Mesothelial cell of epicardium (in vitro differentiated cells): ENCODE measurements at places on chromosomes 7 and 10. TPM values are rescaled to one million over a fixed set of nuclear protein-coding genes. Genes with fewer than 3 reads are reported as not detected.

GRCh38 chr10:77237120-77237519 lies 400.5 kb downstream of the KCNMA1 start:
- no peak overlapping the region for H3K4me3 ChIP-seq
- H3K4me1 ChIP-seq: peaks cover 33% of the 10 kb centered on the region
- H3K27ac ChIP-seq: no peak overlapping the region
- DNase-seq: no peak
- no peaks in the 10 kb centered on the region for H3K27me3 ChIP-seq

GRCh38 chr10:3154666-3155065 lies 17.9 kb downstream of the PITRM1 start:
- H3K27me3 ChIP-seq: no peaks in the 10 kb centered on the region
- no peak overlapping the region for H3K4me3 ChIP-seq
- H3K36me3 ChIP-seq: peaks cover 55% of the 10 kb centered on the region
- H3K27ac ChIP-seq: no peak overlapping the region

- peak overlapping the region; percentile 88 for H3K27ac ChIP-seq
- H3K27me3 ChIP-seq: no peaks in the 10 kb centered on the region
- H3K36me3 ChIP-seq: peaks cover 9% of the 10 kb centered on the region
- H3K4me1 ChIP-seq: peaks cover 44% of the 10 kb centered on the region
- H3K4me3 ChIP-seq: no peak overlapping the region
- no peak for DNase-seq
Measured at GRCh38 chr10:44968091-44968490, 8.5 kb downstream of the RASSF4 start.

The ZNF727 gene
- not detected in 3 replicates for total RNA-seq

The CUZD1 gene
- not detected in 3 replicates for total RNA-seq

DNA sequence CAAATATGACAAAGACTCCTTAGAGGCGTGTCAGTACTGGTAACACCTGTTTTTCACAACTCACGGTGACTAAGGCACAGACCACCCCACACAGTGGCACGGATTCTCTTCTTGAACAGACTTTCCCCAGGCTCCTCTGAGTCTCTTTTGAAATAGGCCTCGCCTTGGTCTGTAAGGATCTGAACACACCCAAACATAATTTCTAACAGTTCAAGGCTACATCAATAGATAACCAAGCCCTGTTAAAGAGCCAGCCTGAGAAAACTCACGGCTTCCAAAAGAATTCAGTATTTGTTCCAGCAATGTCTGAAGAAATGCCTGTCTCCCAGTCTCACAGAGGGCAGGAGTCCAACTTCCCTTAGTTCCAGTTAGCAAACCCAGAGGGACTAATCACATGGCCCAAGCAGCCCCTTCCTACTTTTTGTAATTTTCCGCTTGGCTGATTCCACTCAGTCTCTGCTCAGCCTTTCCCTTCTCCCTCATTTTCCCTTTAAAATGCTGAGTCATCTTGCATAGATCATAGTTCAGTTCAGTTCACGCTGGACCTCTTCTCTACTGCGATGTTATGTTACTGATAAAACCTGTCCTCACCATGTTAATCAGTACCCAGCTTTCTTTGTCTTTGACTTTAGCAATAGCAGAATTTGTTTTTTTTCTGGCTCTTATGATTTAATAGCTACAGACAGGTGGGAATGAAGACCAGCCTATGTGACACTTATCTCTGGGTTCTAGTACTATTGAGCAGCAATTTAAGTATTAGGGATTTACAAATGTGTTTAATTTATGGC lies 22.6 kb upstream of the AKR1C3 start:
- H3K27ac ChIP-seq: peak overlapping the region; percentile 87
- DNase-seq: no peak
- peaks cover 16% of the 10 kb centered on the region for H3K4me1 ChIP-seq
- peaks cover 6% of the 10 kb centered on the region for H3K36me3 ChIP-seq

- H3K4me1 ChIP-seq: peaks cover 16% of the 10 kb centered on the region
- no peak overlapping the region for H3K4me3 ChIP-seq
- H3K27ac ChIP-seq: peak overlapping the region; percentile 57
- H3K27me3 ChIP-seq: no peaks in the 10 kb centered on the region
- DNase-seq: no peak
Measured at GRCh38 chr10:13788711-13789447, 202.1 kb downstream of the PRPF18 start.

GRCh38 chr10:7192831-7193361 lies 217.9 kb downstream of the SFMBT2 start:
- DNase-seq: no peak
- no peaks in the 10 kb centered on the region for H3K4me1 ChIP-seq
- H3K27me3 ChIP-seq: peaks cover 8% of the 10 kb centered on the region
- no peak overlapping the region for H3K27ac ChIP-seq
- no peaks in the 10 kb centered on the region for H3K36me3 ChIP-seq
- no peak overlapping the region for H3K4me3 ChIP-seq
